ENCODE measurements at places on chromosomes 2 and 18. TPM values are rescaled to one million over a fixed set of nuclear protein-coding genes. Genes with fewer than 3 reads are reported as not detected.

ZNF236 gene
- 6.4 TPM for total RNA-seq

RAX gene
- not detected for total RNA-seq

MC5R gene
- total RNA-seq, result not detected

ICOS gene
- total RNA-seq, result not detected

ZNF804A gene
- 0.29 TPM for total RNA-seq

TRIM54 gene
- not detected for total RNA-seq

NTSR2 gene
- not detected for total RNA-seq

GPR39 gene
- 3.8 TPM for total RNA-seq
